ENCODE measurements at places on chromosomes 16 and 17. TPM values are rescaled to one million over a fixed set of nuclear protein-coding genes. Genes with fewer than 3 reads are reported as not detected.

Gene RHBDL1
- total RNA-seq, result 1.1 TPM

Gene C16orf89
- 21.0 TPM for total RNA-seq

Gene PRDM7
- total RNA-seq, result not detected

Gene COA3
- total RNA-seq, result 62.7 TPM

Gene GGT6
- total RNA-seq, result 0.47 TPM

Gene GJC1
- total RNA-seq, result 28.2 TPM

Gene HP
- total RNA-seq, result not detected

Gene USP43
- total RNA-seq, result 0.27 TPM

- peak; percentile 79 for ATAC-seq
Measured at GRCh38 chr16:88886845-88887521, 20.5 kb upstream of the PABPN1L start.

DNA sequence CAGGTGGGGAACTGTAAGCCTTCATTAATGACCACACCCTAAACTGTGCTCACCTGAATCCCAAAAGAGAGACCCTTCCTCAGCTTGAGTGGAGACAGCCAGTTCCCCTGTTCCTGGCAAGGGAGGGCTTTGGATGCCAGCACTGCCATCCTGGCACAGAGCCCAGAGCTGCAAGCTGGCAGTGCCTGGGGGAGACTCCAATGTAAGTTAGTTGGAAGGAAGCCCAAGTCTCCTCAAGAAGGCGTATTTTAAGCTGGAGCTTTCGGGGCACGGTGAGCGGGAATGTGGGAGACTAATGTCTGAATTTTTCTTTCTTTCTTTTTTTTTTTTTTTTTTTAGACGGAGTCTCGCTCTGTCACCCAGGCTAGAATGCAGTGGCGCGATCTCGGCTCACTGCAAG lies 4.7 kb downstream of the CDC42EP4 start:
- no peak for ATAC-seq

DNA sequence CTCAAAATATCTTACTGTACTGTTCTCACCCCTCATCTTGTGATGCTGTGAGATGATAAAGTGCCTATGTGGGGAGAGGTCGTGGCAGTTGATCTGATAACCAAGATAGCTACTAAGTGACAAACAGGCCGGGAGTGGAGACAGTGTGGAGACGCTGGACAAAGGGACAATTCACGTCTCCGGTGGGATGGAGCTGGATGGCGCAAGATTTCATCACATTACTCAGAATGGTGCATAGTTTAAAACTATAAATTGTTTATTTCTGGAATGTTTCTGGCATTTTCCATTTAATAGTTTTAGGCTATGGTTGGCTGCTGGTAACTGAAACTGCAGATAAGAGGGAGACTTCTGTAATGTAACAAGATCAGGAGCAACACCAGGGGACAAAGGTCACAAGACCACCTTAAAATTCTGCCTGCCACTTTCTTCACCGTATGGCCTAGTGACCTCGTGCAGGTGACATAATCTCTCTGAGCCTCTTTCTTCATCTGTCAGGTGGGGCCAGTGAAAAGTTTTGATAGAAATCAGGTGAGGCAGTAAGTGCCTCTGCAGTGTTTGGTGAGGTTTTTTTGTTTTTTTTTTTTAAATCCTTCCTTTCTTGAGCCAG lies 54.4 kb upstream of the LGALS9 start:
- ATAC-seq, result no peak

DNA sequence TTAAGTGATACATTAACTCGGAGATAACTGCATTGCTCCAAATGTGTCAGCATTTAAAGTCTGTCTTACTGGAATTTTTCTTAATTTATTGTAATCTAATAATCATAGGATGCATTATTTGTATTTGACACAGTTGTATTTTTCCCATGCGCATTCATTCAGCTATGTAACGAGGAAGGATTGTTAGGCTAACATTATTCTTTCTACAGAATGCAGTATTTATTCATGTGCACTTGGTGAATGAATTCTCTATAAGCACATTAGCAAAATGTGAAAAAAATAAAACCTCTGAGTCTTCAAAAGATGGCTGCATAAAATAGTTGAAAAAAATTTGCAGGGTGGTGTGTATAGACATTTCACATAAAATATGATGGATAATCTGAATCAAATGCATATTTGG lies 168.6 kb downstream of the CNTNAP4 start:
- no peak for ATAC-seq

- ATAC-seq, result no peak
Measured at GRCh38 chr17:67441052-67441895, 64.2 kb downstream of the PITPNC1 start.

DNA sequence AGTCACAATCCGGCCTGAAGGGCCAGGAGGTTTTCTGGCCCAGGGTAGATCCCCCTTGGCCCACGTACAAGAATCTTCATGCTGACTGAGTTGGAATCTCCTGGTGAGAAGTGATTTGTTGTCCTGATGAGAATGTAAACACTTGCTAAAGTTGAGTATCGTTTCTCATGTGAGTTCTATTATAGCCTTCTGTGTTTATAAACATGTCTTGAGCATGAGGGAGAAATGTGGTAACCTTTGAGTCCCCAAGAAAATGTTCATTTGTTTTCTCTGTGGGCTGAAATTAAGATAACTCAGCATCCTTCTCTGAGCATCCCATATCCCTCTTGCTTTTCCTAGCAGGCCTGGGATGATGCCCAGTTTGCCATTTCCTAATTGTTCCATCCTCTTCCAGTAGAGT lies 204.8 kb downstream of the FTO start:
- ATAC-seq, result no peak

DNA sequence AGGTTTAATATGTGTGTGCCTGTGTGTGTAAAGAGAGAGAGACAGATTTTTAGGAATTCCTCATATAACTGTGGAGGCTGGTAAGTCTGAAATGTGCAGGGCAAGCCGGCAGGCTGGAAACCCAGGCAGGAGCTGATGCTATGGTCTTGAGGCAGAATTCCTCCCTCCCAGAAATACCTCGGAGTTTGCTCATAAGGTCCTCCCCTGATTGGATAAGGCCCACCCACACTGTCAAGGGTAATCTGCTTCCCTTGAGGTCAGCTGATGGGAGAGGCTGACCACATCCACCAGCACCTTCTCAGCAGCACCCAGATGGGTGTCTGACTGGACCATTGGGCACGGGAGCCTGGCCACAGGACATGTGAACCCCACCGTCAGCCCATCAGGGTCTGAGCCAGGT lies 42.4 kb downstream of the C16orf95 start:
- no peak for ATAC-seq

GRCh38 chr16:22161999-22162655 lies at the start of gene SDR42E2:
SDR42E2 (plus strand) TSS chr16:22162506; CDS start chr16:22165583, 3,077 bp downstream.
- ATAC-seq, result no peak

DNA sequence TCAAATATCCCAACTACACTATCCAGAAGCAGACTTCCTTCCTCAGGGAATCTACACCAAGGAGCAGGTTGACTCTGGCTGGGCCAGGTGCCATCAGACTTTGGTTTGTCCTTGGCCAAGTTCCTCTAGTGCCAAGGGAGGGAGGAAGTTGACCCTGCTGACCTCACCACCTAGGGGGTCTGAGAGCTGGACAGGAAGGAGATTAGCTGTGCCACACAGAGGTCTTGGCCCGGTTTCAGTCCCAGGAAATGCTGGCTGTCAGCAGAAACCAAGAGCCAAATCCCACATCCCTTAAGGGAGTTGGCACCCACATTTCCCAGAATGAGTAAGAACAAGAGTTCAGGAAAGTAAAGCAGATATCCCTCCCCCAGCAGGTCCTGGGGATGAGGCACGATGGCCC lies 178.2 kb downstream of the SALL1 start:
- ATAC-seq, result no peak

DNA sequence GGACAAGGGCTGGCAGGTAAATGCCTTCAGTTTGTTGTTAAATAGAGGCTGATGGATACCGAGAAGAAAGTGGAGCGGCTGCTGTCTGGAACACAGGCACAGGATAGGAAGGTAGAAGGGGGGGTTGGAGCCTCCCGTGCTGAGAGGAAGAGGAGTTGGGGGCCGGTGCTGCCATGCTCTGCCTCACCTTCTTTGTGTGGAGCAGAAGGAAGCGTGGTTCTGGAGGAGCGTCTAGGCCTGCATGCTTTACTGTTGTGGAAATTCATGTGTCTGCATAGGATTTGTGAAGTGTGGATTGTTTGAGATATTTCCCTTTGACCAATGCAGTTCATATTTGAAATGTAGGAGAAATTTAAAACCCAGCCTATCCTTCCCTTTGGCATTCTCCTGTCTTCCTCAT lies 52.3 kb downstream of the FOXK2 start:
- no peak for ATAC-seq

GRCh38 chr17:44761932-44762810 lies 3.4 kb downstream of the ADAM11 start:
- ATAC-seq, result no peak

- no peak for ATAC-seq
Measured at GRCh38 chr17:36594626-36595401, 3.1 kb downstream of the DHRS11 start.

DNA sequence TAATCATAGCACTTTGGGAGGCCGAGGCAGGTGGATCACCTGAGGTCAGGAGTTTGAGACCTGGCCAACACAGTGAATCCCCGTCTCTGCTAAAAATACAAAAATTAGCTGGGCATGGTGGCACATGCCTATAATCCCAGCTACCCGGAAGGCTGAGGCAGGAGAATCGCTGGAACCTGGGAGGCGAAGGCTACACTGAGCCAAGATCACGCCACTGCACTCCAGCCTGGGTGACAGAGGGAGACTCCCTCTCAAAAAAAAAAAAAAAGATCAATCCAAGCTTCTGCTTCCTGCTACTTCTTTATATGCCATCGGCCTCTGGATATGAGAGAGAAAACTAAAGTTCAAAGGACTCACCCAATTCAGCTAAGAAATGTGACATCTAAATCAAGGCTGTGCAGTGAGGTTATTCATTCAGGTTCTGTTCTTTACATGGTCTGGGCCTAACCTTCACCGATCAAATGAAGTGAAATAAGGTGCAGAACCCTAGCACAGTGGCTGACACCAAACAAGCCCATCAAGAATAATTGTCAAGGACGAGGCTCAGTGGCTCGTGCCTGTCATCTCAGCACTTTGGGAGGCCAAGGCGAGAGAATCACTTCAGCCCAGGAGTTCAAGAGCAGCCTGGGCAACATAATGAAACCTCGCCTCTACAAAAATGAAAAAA lies 25.6 kb downstream of the ZP2 start:
- ATAC-seq, result no peak

DNA sequence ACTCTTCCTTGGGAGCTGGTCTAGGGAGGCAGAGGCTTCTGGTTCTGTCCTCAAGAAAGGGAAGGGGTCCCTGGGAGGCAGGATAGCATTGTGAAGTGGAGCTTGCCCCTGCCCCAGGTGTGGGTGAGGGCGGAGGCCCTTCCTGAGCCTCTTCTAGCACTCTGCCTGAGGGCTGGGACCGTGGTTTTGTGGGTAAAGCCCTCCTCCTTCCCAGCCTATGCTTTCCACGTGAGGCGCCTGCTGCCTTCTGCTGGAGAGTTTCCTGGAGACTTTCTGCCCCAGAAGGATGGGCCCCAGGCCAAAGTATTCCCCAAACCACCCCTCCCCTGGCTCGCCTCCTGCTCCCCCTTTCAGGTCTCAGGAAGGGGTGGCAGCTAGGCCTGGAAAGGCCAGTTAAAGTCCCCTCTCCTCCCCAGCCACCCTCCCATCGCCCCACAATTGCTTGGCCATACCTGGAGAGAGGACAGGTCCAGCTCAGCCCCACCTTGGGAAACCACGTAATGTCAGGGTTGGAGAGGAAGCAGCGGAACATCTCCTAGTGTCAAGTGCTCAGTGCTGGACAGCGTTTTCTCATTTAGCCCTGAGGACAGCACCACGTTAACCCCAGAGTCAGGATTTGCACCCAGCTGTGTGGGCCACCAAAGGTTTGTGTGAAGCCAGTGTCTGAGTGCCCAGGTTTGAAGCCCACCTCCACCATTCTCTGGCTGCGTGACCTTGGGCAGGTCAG lies 5.6 kb downstream of the SBK1 start:
- no peak for ATAC-seq

DNA sequence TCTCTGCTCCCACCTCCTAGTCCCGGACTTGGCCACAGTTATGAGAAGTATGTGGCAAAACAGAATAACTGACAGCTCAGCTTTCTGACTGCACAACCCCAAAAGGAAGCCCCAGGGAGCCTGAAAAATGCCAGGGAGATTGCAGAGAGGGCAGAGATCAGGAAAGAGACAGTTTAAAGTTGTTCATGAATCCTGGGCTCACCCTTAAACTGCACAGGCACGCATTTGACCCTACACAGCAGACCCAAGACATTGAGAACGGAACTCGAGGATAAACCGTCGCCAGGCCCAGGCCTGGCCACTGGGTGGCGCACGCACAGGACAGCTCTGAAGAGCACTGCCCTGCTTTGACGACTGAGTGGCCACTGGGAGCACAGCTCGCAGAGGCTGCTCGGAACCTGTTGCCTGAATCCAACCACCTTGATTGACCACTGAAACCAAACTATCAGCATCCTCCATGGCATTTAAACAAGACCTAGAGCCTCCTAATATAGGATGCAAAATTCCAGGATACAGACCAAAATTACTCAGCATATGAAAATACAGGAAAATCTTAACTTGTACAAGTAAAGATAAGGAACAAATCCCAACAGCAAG lies 114.0 kb downstream of the C16orf95 start:
- ATAC-seq, result no peak

DNA sequence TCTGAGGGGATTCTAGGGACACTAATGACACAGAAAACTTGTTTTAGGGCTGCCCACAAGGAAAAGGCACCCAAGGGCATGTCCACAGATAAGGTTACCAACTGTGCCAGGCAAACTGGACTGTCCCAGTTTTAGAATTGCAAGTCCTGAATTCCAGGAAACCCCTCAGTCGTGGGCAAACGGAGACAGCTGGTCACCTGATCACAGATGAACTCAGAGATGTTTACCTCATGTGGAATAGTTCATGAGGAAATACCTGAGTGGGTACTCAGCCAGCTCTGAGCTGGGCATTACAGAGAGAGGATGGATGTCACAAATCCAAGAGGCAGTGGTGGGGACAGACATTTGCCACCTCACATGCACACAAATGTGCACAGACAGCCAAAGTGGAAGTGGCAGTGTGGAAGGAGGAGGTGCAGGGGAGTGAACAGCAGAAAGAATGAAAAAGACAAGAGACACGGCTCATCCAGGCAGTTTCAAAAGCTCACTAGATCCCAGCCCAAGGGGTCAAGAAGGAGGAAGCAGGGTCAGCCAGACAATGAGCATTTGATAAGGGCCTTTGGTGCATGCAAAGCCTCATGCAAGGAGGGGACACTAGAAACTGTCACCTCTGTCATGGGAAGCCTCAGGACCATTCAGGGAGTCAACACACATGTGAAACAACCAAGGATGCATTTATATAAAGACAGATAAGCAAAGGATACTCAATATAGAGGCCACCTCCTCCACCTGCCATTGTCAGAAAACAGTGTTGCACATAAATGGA lies 24.8 kb downstream of the TTLL6 start:
- ATAC-seq, result no peak

GRCh38 chr16:81451753-81452680 lies 7.4 kb downstream of the CMIP start:
- peak; percentile 52 for ATAC-seq
